ENCODE measurements at places on chromosomes 1 and 21. TPM values are rescaled to one million over a fixed set of nuclear protein-coding genes. Genes with fewer than 3 reads are reported as not detected.

TEX38 gene
- total RNA-seq = not detected

SPATA17 gene
- total RNA-seq = 0.66 TPM

ZNF648 gene
- total RNA-seq = not detected

AK2 gene
- 91.1 TPM for total RNA-seq

SPAG17 gene
- total RNA-seq = not detected

AJAP1 gene
- total RNA-seq = 0.65 TPM

TMEM79 gene
- total RNA-seq = 2.6 TPM
